Neural crest cell (in vitro differentiated cells): ENCODE measurements at places on chromosomes 2 and 18. TPM values are rescaled to one million over a fixed set of nuclear protein-coding genes. Genes with fewer than 3 reads are reported as not detected.

The LCT gene
- total RNA-seq, result 0.14 and 0.19 TPM in 2 replicates

The CCT7 gene
- 446 and 460 TPM in 2 replicates for total RNA-seq

DNA sequence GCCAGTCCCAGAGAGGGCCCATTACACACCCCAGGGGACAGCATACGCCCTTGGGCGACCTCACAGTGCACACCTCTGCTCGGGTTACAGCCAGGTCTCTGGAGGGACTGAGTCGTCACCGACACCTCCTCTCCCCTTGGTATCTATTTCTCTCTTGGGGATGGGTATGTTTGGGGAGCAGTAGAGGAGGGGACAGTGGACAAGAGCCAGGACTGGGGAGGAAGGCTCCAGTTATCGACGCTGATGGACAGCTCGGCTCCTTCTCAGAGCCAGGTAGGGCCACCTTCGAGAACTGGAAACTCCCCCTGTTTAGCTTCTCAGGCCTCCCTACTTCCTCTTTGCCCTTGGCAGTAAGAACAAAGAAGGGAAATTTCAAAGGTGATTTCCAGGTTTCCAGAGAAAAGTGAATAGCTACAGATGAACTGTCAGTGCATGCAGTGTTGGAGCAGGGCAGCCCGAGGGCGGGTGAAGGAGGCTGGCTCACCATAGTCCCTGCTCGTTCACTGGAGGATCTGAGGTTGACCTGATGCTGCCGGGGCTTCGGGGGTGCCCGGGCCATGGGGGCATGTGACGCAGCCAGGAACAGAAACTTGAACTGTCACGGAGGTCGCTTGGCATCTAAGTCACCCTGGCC lies 4.4 kb upstream of the SEMA4C start:
- no peak for DNase-seq

DNA sequence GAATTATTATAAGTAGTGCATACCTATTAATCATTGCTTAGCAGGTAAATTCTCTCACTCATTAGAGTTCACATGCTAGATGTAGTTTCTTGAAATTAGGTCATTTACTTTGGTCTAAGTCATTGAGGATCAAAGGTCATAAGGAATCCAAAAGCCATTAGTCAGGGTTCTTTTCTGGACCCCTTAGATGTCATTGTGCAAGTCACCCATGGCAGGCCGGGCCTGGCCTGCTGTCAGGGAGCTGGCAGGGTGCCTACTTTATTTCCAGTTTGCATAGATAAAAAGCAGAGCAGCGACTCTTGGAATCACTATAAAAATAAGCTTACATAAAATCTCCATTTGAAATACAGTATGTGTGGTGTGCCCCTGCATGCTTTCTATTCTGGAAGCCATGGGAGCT lies 91.3 kb downstream of the MEIS1 start:
- DNase-seq, result no peak

DNA sequence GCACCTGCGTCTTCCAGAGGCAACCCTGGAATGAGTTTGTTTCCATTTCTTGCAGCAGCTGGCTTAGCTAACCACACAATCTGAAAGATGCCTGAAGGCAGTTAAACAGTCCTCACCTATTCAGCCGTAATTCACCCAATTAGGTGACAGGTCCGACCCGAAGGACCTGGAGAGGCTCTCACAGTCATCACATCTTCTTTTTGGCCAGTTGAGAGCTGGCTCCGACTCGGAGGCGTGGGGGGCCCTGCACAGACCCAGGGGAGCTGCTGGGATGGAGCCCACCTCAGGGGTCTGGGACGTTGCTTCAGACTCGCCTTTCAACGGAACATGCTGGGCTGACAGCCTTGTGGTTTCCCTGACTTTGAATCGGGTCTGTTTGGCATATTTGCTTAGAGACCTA lies 187.3 kb downstream of the RTP5 start:
- DNase-seq, result no peak

DNA sequence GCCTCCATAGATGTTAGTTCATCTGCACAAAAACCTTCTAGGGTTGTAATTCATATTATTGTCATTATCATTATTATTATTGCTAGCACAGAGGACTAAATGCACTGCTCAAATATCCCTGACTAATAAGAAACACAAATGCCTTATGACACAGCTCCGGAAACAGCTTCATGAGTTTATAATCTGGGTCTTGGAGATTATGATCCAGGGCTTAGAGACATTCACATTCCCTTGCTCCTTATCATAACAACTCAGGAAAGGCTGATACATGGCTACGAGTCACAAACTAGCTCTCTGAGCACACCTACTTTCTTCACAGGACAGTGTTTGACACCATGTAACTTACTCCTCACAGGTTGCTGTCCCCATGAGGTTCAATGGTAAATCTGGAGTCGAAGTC lies 102.2 kb upstream of the TTC39C start:
- no peak for DNase-seq

- no peak for DNase-seq
Measured at GRCh38 chr2:176804392-176804791, 408.2 kb upstream of the HNRNPA3 start.

GRCh38 chr2:228648541-228648940 lies 467.1 kb upstream of the SPHKAP start:
- DNase-seq, result no peak

- DNase-seq, result no peak
Measured at GRCh38 chr18:2971741-2972552, 41.0 kb downstream of the LPIN2 start.

DNA sequence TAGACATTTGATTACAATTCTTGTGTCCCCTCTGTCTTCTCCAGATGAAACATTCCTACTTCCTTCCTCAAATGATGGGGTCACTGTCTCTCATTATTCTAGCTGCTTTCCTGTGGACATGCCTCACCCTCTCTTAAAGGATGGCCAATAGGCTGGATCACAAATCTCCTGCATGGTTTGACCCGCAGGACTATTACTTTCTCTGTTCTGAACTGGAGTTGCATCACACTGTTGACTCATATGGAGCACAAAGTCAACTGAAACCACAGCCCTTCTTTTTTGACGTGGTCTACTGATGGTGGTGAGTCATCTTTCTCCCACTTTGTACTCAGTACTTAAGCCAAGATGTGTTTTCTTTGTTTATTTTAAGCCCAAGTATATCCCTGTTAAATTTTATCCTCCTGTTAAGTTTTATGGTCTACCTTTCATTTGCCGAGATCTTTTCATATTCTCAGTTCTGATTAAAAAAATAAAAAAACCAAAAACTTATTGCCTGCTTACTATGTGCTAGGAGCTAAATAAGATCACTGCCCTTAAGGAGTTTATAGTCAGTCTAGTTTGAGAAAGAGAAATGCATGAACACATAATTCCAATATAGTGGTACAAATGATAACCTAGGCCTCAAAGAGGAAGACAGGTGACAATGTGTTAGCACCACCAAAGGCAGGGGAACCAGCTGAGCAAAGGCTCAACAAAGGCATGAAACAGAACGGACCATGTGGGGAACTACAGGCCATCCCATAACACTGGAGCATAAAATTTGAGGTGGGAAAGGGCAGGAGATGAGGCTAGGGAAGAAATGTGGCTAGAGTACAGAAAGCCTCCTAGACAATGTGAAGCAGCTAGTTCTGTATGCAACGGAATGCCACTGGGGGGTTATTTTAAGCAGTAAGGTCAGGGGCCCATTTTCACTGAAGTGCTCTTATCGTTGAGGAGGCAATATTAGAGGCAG lies 67.6 kb upstream of the ZFP36L2 start:
- no peak for DNase-seq
